CD14-positive monocyte (primary cell): ENCODE measurements at places on chromosomes 5 and 9.

- no peak for DNase-seq
- no peaks in the 10 kb centered on the region for H3K4me1 ChIP-seq
- H3K36me3 ChIP-seq = no peaks in the 10 kb centered on the region
- no peak overlapping the region for H3K4me3 ChIP-seq
- no peak overlapping the region for H3K27ac ChIP-seq
Observed at GRCh38 chr9:11148189-11148588, 535.4 kb upstream of the PTPRD start.

DNA sequence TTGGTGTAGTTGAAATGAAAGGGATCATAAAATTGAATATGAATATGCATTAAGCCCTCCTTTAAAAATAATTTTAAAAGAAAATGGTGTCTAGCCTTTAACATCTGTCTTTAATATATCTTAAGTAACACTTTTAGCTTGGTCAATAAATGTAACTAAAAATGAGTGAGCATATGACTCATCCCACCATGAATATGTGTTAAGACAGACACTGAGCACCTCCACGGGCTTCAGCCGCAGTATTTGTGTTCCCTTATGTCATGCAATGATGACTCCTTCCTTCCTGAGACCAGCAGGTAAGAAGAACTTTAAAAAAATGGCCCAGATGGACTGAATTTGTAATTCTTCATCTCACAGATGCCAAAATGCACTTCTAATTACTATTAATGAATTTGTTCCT is 563.2 kb downstream of the NR2F1-AS1 start:
- DNase-seq = no peak
- no peaks in the 10 kb centered on the region for H3K36me3 ChIP-seq

GRCh38 chr9:38289236-38289865 is 103.2 kb upstream of the ALDH1B1 start:
- no peaks in the 10 kb centered on the region for H3K4me1 ChIP-seq
- no peaks in the 10 kb centered on the region for H3K36me3 ChIP-seq
- DNase-seq = no peak
- no peaks in the 10 kb centered on the region for H3K27me3 ChIP-seq
- H3K4me3 ChIP-seq = no peak overlapping the region

- no peak overlapping the region for H3K4me3 ChIP-seq
- H3K27ac ChIP-seq = no peak overlapping the region
- DNase-seq = no peak
- no peaks in the 10 kb centered on the region for H3K4me1 ChIP-seq
- no peaks in the 10 kb centered on the region for H3K36me3 ChIP-seq
Observed at GRCh38 chr5:122054266-122054665, 23.8 kb downstream of the LOX start.

- no peak overlapping the region for H3K4me3 ChIP-seq
- H3K36me3 ChIP-seq = no peaks in the 10 kb centered on the region
- H3K27me3 ChIP-seq = peaks cover 23% of the 10 kb centered on the region
- DNase-seq = no peak
- H3K4me1 ChIP-seq = peaks cover 26% of the 10 kb centered on the region
- H3K27ac ChIP-seq = no peak overlapping the region
Observed at GRCh38 chr9:134976403-134976802, 58.7 kb upstream of the FCN1 start.

DNA sequence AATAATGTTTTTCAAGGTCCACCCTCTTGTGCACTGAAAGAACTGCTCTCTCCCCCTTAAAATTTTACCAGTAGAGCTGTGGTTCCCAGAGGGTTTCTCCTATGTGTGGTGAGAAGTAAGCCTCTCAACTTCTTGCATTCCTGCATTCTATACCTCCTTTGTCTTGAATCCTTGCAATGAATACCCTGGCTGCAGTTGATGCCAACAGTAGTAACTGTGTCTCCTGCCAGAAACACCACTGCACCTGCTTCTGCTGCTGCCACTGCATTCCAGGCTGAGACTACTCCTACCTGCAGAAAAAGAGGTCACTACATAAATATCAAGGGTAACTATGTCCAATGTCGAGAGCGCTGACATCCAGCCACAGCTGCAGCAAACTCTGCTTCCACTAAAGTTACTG is 203.7 kb downstream of the TMEM167A start:
- no peak overlapping the region for H3K27ac ChIP-seq
- no peaks in the 10 kb centered on the region for H3K4me1 ChIP-seq
- no peak overlapping the region for H3K4me3 ChIP-seq
- no peaks in the 10 kb centered on the region for H3K27me3 ChIP-seq
- no peak for DNase-seq

DNA sequence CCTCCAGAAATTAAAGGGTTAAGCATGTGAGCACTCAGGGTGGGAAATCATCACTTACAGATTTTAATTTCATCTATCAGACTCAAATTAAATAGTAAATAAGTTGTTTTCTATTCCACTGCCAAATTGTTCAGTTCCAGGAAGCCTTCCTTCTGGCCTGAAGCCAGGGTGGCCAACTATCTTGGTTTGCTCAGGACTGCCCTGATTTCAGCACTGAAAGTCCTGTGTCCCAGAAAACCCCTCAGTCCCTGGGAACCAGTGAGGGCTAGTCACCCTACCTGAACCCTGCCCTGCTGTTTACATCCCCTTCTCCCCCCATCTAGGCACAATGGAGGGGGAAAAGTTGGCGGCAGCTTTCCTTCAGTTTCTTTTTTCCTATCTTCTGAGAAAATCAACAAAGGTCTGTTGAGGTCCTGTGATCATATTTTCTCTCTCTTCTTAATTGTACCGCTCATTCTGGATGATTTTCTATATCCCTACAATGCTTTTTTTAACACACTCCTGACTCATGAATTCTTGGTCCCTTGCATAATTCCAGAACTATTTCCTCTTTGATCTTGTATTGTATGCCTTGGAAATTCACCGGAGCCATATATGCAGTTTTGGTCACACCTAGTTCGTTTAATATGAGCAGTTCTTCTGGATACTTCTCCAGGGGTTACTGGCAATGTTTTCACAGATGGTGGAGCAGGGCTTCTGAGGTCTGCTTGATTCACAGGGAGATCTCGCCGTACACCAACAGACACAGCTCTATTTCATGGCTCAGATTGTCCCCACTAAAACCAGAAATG is 103.8 kb downstream of the MAP1B start:
- DNase-seq = no peak
- H3K4me1 ChIP-seq = no peaks in the 10 kb centered on the region
- no peak overlapping the region for H3K27ac ChIP-seq
- no peak overlapping the region for H3K4me3 ChIP-seq

- no peak overlapping the region for H3K4me3 ChIP-seq
- no peak overlapping the region for H3K27ac ChIP-seq
- no peaks in the 10 kb centered on the region for H3K27me3 ChIP-seq
- DNase-seq = no peak
- peaks cover 3% of the 10 kb centered on the region for H3K4me1 ChIP-seq
- no peaks in the 10 kb centered on the region for H3K36me3 ChIP-seq
Observed at GRCh38 chr9:111983484-111983908, 86.9 kb downstream of the UGCG start.

- no peak overlapping the region for H3K27ac ChIP-seq
- H3K4me1 ChIP-seq = peaks cover 9% of the 10 kb centered on the region
- H3K27me3 ChIP-seq = no peaks in the 10 kb centered on the region
- no peak for DNase-seq
Observed at GRCh38 chr5:97118261-97119006, 24.0 kb downstream of the LIX1 start.

DNA sequence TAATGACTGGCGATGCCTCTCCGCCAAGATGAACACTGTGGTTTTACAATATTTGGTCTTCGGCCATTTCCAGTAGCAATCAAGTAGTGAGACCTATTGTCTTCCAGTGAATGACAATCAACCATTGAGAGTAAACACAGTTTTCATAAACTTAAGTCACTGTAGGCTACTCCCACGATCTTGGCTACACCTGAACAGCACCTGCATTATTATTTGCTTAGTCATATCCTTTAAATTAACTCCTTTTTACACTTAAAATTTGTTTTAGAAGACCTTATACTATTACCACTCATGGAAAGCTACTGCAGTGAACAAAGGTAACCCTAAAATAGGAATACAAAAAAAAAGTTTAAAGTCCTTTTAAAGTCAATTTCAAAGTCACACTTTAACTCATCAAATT is 58.2 kb downstream of the ZNF354C start:
- H3K4me3 ChIP-seq = no peak overlapping the region
- H3K27me3 ChIP-seq = no peaks in the 10 kb centered on the region
- H3K27ac ChIP-seq = no peak overlapping the region
- no peaks in the 10 kb centered on the region for H3K36me3 ChIP-seq
- no peak for DNase-seq

GRCh38 chr9:134595014-134595413 is 46.6 kb upstream of the COL5A1 start:
- no peaks in the 10 kb centered on the region for H3K4me1 ChIP-seq
- no peaks in the 10 kb centered on the region for H3K36me3 ChIP-seq
- no peaks in the 10 kb centered on the region for H3K27me3 ChIP-seq
- no peak overlapping the region for H3K4me3 ChIP-seq
- DNase-seq = no peak

DNA sequence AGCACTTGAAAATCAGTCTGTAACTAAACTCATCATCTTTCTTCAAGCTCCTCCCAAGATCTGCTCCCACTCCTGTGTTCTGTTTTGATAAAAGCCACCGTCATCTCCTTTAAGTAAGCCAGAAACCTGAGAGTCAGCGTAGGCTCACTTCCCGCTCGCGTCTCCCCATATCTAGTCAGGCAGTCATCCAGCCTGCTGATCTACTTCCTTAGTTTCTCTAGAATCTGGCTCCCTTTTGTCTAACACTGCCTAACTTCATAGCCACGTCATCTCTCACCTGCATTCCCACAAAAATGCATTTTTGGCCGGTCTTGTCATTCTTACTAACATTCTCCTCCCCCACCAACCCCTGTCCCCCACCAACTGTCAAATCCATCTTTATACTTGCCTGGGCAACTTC is 3.0 kb upstream of the TJP2 start:
- no peaks in the 10 kb centered on the region for H3K27me3 ChIP-seq
- peak; percentile 74 for DNase-seq
- H3K4me3 ChIP-seq = no peak overlapping the region
- peaks cover 52% of the 10 kb centered on the region for H3K4me1 ChIP-seq
